PC-9 (cell line): ENCODE measurements at places on chromosomes 13 and 19.

DNA sequence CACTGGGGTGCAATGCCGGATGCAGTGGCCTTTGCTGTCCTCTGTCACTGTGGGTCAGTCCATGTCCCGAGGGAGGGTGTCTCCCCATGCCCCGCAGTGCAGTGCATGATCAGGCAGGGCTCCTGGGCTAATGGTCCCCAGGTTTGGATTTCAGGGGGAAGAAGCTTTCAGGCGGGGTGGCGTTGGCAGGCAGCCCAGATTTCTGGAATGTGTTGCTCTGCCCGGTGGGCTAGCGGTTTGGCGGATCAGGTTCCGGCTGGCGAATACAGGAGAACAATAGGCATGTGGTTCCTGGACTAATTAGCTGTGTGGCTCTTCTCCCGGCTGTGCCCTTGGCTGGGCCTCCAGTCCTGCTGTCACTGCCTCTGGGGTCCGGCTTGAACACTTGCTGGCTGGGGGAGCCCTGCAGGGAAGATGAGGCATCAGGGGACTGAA is 141.3 kb downstream of the FGF9 start:
- DNase-seq: no peak

DNA sequence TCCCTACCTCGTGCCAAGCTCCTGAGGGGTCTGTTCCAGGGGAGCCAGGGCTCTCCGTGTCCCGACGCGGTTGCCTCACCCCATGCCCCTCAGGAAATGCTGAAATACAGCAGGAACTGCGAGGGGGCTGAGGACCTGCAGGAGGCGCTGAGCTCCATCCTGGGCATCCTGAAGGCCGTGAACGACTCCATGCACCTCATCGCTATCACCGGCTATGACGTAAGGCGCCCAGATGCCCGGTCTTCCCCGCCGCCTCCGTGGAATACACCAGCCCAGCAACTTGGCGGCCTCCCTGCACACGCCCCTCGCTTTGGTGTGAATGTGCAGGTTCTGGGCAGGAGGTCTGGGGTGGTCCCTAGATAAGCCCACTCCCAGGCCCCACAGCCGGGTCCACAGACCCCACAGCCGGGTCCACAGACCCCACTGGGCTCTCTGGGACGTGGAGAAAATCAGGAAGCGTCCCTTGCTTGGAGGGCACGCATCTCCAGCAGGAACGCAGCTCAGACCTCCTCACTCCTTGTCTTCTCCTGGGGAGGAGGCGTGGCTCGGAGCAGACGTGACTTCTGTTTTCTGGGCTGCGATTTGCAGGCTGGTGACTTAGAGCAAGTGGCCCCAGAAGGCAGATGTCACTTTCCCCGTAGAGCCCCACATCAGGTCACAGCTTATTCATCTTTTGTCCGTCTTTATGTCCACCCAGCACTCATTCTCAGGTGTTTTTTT is 19.4 kb upstream of the F7 start:
- DNase-seq: no peak

- DNase-seq: no peak
Measured at GRCh38 chr13:105702441-105702840, 833.0 kb downstream of the EFNB2 start.

- no peak for DNase-seq
Measured at GRCh38 chr13:101325423-101325822, 90.9 kb downstream of the NALCN start.

DNA sequence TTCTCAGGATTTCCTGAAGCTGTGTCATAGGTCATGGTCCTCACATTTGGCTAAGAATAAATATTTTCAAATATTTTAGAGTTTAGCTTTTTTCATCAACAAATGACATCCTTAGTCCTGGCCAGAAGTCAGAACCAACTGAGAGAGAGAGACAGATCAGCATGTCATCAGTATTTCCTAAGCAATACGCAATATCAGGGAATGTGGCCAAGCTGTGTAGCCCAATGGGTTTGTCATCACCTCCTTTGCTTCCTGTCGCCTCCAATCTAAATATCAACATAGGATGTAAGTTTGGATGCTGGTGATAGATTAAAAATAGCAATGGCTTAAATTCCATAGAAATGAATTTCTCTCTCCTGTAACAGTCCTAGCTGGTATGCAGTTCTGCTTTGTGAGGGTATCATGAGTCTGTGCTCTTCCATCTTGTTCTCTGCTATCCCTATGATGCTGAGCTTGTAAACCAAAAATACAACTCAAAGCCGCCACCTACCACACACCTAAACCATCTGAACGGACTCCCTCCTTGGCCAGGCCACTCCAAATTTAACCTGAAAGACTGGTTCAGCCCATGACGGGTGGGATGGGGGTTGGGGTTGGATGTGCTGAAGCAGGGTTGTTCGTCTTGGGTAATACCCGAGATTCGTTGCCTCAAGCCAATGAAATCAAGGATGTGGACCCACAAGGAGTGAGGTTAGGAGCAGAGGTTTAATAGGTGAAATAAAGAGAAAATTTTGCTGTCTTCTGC is 10.0 kb upstream of the IGSF23 start:
- DNase-seq: no peak

DNA sequence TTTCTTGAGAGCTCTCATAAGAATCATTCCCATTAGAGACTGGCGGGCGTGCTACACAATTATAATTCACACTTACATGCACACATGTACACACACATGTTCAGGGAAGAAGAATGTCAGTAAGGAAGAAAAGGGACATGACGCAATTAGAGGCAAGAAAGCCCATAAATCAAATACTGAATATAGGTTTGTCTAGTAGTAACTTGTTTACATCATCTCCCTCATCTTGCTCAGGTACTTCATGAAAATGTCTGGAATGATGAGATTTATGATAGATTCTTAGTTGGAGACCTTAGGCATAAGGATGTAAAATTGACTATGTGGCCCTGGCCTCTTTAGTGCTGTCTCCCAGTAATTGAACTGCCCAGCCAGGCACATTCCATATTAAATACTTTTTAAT is 628.0 kb upstream of the PCDH20 start:
- DNase-seq: no peak

DNA sequence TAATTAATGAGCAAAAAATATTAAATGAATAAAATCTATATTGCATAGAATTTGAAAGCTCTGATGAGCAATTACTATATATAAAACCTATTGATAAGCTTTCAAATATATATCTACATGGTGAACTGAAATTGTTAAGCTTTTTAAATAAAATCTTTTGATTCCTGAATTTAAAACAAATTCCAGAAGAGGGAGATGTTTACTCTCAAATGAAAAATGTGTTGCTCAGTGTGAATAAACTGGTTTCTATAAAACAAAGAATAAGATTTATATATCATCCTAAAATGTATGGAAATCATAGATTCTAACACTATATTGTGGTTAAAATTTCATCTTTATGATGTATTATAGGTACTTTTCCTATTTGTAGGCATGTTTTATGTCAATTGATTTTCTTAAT is 171.5 kb upstream of the SLITRK6 start:
- DNase-seq: no peak
